Endothelial cell (in vitro differentiated cells): ENCODE measurements at places on chromosomes 3 and 15. TPM values are rescaled to one million over a fixed set of nuclear protein-coding genes. Genes with fewer than 3 reads are reported as not detected.

DNA sequence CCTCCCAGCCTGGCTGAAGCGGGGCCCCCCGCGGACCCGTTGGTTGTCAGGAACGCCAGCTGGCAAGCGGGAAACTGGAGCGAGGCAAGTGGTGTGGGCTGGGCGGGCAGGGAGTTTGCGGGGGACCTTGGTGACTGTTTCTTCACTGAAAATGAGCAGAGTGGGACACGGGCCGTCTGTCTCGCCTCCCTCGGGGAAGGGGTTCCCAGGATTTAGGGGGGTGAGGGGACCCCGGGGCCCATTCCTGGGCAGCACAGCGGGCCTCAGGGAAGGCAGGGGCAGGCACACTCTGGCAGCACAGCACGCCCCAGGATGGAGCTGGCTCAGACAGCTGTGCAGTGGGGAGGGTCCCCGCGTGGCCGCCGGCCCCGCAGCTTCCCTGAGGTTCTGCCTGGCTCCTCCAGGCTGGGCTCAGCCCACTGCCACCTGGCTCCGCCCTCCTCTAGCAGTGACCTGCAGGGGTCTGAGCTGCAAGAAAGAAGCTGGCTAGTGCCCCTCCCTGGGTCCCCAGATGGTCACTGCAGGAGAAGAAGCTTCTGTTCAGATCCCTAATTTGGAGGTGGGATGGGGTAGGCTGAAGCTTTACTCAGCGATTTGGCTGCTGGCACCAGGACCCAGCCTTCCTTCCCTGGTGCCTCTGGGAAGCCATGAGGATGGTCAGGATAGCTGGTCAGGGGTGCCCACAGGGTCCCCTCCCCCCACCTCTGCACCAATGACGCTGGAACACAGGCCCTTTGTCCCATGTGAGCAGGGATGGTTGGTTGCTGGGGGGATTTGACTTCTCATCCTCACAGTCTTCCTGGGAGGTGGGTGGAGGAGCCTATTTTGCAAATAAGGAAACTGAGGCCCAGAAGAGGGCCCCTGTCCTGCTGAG lies 90.4 kb downstream of the TBC1D2B start:
- H3K36me3 ChIP-seq = no peaks in the 10 kb centered on the region
- H3K4me3 ChIP-seq = no peak overlapping the region

GRCh38 chr3:115251509-115251908 lies 104.4 kb upstream of the ZBTB20 start:
- H3K27ac ChIP-seq = no peak overlapping the region
- H3K36me3 ChIP-seq = no peaks in the 10 kb centered on the region
- no peak for DNase-seq
- H3K4me3 ChIP-seq = no peak overlapping the region
- peaks cover 3% of the 10 kb centered on the region for H3K27me3 ChIP-seq
- peaks cover 12% of the 10 kb centered on the region for H3K4me1 ChIP-seq

DNA sequence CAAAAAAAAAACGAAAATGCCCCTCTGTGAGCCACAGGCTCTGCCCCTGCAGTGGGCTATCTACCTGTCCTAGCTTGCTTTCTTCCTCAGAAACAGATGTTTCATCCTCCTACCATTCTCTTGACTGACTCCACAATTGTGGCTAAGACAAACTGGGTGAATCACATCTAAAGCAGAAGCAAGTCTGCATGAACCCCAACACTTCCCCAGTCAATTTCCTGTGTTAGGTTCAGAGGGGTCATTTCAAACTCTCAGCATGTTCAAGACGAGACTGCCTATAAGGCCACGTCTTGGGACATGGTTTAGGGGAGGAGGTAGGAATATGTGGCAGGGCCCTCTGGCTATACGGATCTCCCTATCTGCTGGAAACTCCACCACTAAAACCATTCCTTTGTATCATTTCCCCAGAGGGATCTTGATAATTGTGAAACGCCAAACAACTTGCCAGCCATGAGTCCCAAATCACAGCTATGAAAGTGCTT lies 28.6 kb upstream of the ANKDD1A start:
- no peak overlapping the region for H3K4me3 ChIP-seq
- DNase-seq = no peak
- no peak overlapping the region for H3K27ac ChIP-seq
- H3K4me1 ChIP-seq = peaks cover 19% of the 10 kb centered on the region
- peaks cover 5% of the 10 kb centered on the region for H3K27me3 ChIP-seq
- H3K36me3 ChIP-seq = no peaks in the 10 kb centered on the region

DNA sequence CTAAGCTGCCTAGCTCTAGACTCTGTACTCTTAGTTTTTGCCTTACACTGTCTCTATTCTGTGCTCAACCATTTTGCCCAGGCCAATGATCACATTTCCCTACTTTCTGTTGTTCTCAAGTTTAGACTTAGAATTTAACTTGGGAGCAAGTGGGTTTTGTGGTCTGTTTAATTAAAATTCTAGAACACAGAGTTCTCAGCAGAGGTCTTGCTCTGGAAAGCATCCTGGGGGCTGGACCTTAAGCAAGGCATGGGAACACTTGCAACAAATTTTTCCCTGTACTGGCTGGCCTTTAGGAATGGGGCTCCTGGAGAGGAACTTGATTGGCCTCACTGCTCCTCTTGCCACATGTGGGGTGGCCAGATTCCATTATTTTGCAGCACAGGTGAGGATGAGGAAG lies 236.3 kb upstream of the LRTM1 start:
- H3K36me3 ChIP-seq = no peaks in the 10 kb centered on the region
- H3K27me3 ChIP-seq = no peaks in the 10 kb centered on the region
- no peak for DNase-seq

GRCh38 chr3:177427540-177427939 lies 230.3 kb upstream of the TBL1XR1 start:
- no peak for DNase-seq
- H3K4me1 ChIP-seq = peaks cover 30% of the 10 kb centered on the region
- no peaks in the 10 kb centered on the region for H3K36me3 ChIP-seq
- H3K4me3 ChIP-seq = no peak overlapping the region
- peaks cover 2% of the 10 kb centered on the region for H3K27me3 ChIP-seq
- H3K27ac ChIP-seq = no peak overlapping the region

DNA sequence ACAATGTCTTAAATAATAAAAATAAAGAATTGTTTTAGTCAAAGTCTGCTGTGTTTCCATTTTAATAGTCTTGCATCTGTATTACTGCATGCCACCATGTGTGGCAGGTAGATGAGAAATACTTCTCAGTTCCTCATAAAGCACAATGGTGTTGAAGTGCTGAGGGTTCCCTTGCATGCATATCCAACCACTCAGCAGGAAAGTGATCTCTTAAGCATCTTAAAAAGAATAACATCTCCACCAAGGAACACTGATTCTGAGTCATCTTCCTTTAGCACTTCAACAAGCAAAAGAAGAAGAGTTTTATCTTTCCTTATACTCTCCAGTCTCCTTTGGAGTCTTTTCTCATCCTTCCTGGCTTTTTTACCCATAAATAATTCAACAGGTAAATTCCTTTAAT lies 602.0 kb downstream of the TBL1XR1 start:
- H3K27ac ChIP-seq = no peak overlapping the region
- H3K27me3 ChIP-seq = no peaks in the 10 kb centered on the region
- no peaks in the 10 kb centered on the region for H3K36me3 ChIP-seq
- no peaks in the 10 kb centered on the region for H3K4me1 ChIP-seq

- H3K27me3 ChIP-seq = peaks cover 2% of the 10 kb centered on the region
- no peaks in the 10 kb centered on the region for H3K4me1 ChIP-seq
- DNase-seq = no peak
- no peak overlapping the region for H3K4me3 ChIP-seq
- H3K27ac ChIP-seq = no peak overlapping the region
- no peaks in the 10 kb centered on the region for H3K36me3 ChIP-seq
Measured at GRCh38 chr15:46365572-46365971, 730.7 kb downstream of the SQOR start.

DNA sequence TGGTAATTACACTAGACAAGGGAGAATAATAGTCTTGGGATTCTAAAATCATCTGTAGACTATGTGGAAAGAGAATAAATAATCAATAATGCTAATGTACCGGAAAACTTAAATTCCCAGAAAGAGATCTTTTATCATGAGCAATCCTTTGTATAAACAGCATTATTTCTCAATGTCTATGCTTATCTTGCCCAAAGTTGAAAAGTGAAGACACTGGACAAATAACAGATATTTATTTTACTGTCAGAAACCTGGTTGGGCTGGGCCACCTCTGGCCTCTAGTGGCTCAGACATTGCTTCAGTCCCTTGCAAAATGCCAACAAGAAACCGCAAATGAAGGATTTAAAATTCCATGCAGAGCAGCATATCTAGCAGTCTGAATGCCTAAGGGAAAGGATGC lies 409.9 kb downstream of the FHIT start:
- H3K4me3 ChIP-seq = no peak overlapping the region
- DNase-seq = no peak
- H3K27ac ChIP-seq = no peak overlapping the region
- H3K36me3 ChIP-seq = no peaks in the 10 kb centered on the region
- peaks cover 31% of the 10 kb centered on the region for H3K4me1 ChIP-seq
- H3K27me3 ChIP-seq = peaks cover 2% of the 10 kb centered on the region

DNA sequence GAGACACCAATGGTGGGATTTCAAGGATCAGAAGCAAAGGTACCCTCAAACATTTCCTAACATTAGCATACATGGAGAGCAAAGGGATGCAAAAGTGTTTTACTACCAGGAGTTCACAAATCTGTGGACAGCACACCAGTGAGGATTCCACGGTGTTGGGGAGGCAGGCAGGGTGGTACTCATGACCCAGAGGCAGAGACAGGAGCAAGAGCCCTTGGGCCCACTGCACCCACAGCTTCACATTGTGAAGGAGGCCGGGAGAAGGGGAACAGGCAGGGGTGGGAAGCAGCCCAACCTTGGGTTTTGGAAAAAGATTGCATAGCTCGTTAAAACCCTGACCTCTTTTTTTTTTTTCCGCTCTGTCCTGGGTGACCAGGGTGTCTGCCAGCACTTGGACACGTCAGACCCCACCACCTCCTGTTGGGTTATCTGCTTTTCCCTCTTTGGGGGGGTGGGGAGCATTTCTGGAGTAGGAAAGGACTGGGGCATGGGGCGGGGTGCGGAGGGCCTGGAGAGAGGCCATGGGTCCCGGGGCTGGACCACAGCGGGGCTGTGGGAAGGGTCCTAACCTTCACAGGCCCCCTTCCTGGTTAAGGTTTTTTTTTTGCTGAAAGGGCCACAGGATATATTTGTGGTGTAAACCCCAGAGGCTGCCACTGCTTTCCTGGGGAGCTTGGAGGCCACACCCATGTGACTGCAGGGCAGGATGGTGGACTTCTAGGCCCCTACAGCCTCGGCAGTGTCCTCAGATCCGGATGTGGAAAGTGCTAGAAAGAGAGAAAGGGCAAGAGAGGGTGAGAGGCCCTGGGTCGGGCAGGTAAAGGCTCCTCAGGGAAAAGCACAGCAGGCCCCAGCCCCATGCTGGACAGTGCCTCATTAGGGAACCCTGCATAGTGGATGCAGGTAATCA lies 12.5 kb downstream of the SH2D7 start:
- DNase-seq = no peak
- no peak overlapping the region for H3K27ac ChIP-seq
- no peaks in the 10 kb centered on the region for H3K36me3 ChIP-seq
- peaks cover 4% of the 10 kb centered on the region for H3K27me3 ChIP-seq
- H3K4me3 ChIP-seq = no peak overlapping the region

GRCh38 chr3:148226246-148226645 lies 471.5 kb upstream of the AGTR1 start:
- no peak overlapping the region for H3K4me3 ChIP-seq
- H3K36me3 ChIP-seq = no peaks in the 10 kb centered on the region
- DNase-seq = no peak
- no peak overlapping the region for H3K27ac ChIP-seq
- H3K4me1 ChIP-seq = peaks cover 29% of the 10 kb centered on the region

Gene RTP3
- not detected for total RNA-seq

Gene TNNC1
- total RNA-seq = 0.67 TPM

Gene DHFR2
- total RNA-seq = 1.9 TPM

Gene ZDHHC23
- 26.3 TPM for total RNA-seq

Gene ILDR1
- not detected for total RNA-seq

Gene PLA2G4E
- total RNA-seq = not detected
